ENCODE measurements at places on chromosomes 5 and 9.
A peak's percentile ranks its signal among the peaks of the same experiment; 100 is the strongest.

- DNase-seq: no peak
Measured at GRCh38 chr5:123209502-123210027, 120.5 kb downstream of the PRDM6 start.

DNA sequence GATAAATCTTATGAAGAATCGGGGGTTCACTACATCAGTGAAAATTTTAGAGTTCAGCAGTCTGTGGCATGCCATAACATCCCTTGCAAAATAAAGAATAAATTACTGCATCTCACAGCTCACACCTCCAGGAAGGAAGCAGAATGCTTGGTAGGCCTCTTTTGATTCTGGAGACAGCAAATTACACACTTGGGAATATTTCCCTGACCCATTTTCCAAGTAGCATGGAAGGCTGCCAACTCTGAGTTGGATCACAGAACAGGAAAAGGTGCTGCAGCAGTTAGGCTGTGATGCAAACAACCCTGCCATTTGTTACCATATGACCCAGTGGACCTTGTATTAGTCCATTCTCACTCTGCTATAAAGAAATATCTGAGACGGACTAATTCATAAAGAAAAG, 293.5 kb downstream of the ASTN2 start:
- DNase-seq: no peak

- DNase-seq: no peak
Measured at GRCh38 chr5:35890021-35891020, 33.6 kb downstream of the IL7R start.

GRCh38 chr9:131590449-131590848, 45.1 kb downstream of the PRRT1B start:
- DNase-seq: no peak

- DNase-seq: no peak
Measured at GRCh38 chr9:80945436-80945835, 743.9 kb downstream of the TLE1 start.

GRCh38 chr5:156585999-156586398, 259.0 kb downstream of the SGCD start:
- no peak for DNase-seq

- no peak for DNase-seq
Measured at GRCh38 chr9:13324988-13325387, 45.5 kb upstream of the MPDZ start.

DNA sequence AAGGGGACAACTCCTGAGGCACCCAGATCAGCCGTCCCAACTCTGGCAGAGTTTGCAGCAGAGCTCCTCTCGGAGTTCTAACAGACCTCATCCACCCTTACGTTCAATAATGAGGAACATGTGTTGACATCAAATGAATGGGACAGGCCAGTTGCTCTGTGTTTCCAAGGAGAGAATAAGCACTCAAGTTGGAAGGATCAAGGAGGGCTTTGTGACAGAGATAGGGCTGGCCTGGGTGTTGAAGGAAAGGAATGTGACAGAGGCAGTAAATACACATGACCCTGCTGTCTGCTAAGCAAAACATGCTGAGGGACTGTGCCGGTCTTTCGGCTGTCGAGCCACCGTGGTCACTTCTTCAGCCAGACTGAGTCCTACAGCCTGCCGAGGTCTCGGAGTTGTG, 48.2 kb downstream of the GPR107 start:
- no peak for DNase-seq

GRCh38 chr9:98572054-98572627, 136.6 kb downstream of the GABBR2 start:
- no peak for DNase-seq

DNA sequence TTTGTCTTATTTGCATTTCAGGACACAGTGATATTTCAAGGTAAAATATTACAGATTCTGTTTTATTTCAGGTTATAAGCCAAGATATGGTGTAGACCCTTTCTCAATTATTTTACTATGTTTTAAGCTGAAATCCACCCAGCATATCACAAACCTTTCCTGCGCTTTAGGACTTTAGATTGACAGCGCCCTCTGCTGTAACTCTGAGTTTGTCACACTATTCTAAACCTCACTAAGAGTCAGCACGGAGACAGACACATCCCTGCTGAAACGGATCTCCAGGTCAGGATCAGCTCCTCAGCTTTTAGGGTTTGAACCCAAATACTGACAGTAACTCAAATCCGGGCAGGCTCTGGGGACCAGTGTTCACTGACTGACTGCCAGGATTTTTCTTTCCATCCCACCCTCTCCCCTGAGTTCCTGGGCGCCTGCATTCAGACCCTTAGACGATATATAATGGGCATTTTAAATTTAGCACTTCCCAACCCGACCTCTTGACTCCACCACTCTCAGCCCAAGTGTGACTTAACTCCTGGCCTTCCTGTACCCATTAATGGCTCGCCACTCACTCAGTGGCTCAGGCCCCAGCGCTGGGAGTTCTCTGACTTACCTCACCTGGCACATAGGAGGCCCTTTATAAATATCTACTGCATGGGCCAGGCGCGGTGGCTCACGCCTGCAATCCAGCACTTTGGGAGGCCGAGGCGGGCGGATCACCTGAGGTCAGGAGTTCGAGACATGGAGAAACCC, 33.5 kb downstream of the TLX3 start:
- no peak for DNase-seq

GRCh38 chr9:136110082-136111061, 8.3 kb downstream of the TMEM250 start:
- no peak for DNase-seq

DNA sequence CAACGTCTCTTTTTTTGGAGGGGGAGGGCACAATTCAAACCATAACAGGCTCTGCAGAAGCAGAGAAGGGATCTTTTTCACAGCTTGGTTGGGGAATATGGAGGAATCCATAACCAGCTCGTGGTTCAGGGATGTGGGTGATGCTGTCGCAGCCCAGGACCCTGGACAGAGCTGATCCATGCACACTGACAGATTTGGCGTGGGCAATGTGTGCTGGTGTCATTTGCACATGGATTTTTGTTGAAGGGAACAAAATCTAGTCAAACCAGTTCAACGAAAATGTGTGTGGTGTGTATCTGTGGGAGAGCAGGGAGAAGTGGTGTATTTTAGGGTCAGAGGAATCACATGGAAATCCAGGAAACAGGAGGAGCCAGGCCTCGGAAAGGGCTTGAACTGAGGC, 4.2 kb downstream of the DOCK2 start:
- DNase-seq: no peak

- no peak for DNase-seq
Measured at GRCh38 chr9:73210886-73211666, 59.4 kb downstream of the ANXA1 start.

- DNase-seq: no peak
Measured at GRCh38 chr5:17042041-17042440, 106.0 kb upstream of the MYO10 start.

GRCh38 chr5:91343916-91344315, 39.2 kb downstream of the ARRDC3 start:
- DNase-seq: no peak

DNA sequence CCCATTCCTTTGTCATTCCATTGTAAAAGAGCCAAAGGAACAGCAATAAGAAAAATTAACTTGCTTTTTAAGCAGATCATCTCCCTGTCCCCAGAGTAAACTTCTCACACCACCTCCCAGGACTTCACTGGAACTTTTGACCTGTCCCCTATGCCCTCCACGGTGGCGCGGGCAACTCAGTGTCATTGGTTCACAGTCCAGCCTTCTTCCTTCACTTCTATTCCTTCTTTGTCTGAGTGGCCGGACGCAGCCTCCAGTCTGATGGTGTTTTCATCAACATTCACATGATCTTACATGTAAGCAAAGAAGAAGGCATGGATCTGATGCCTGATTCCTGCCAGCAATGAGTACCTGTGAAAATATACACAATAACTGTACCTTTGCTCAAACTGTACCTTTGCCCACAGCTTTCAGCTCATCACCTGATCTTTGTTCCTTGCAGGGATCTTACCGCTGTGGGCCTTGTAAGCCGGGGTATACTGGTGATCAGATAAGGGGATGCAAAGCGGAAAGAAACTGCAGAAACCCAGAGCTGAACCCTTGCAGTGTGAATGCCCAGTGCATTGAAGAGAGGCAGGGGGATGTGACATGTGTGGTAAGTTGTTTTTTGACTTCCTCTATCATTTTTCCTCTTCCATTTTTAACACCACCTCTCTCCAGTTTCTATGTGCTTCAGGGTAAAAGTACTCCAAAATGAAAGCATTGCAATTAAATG, 32.5 kb downstream of the THBS4 start:
- DNase-seq: no peak

DNA sequence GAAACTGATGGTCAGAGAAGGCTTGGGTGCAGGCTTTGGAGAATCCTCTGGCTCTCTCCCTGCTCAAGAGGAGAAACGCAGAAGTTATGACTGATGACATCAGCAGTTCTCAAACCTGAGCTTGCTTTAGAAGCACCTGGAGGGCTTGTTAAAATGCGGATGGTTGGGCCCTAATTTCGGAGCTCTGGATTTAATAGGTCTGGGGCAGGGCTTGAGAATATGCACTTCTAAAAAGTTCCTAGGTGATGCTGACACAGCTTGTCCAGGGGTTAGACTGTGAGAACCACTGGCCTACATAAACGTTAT, 26.4 kb downstream of the TBC1D2 start:
- DNase-seq: no peak

GRCh38 chr9:127168756-127169574, 46.5 kb upstream of the ANGPTL2 start:
- no peak for DNase-seq

- peak; percentile 87 for DNase-seq
Measured at GRCh38 chr5:132500931-132501628, 10.5 kb upstream of the IRF1 start.

DNA sequence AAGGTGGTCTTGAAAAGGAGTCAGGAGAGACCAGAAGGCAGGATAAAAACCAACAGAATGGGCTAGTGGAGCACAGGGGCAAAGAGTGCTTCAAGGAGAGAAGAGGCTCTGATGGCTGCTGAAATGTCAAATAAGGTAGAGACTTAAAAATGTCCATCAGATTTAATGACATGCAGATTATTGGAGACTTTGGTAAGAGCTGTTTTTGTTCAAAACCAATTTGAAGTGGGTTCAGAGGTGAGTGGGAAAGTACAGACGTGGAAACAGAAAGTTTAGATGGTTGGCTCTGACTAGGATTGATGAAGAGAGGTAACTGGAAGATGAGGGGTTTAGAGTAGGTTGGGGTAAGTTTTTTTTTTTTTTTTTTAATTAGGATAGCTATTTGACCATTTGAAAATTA, 14.1 kb downstream of the SLC25A46 start:
- no peak for DNase-seq

DNA sequence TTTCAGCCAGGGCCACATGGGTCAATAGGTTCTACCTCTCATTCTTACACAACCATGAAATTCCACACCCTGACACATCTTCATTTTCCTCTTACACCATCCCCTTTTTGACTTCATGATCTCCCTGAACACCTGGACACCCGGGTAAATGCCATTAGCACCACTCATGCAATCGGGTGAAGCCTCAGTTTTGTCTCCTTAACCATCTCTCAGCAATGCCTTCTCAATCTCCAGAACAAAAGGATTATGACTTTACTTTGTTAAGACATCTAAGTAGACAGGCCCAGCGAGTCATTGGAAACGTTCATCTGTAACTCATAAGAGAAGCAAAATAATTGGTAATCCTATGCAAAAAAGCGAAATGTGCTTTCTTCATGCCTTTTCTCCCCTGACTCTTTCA, 49.9 kb downstream of the ADAMTS12 start:
- no peak for DNase-seq

DNA sequence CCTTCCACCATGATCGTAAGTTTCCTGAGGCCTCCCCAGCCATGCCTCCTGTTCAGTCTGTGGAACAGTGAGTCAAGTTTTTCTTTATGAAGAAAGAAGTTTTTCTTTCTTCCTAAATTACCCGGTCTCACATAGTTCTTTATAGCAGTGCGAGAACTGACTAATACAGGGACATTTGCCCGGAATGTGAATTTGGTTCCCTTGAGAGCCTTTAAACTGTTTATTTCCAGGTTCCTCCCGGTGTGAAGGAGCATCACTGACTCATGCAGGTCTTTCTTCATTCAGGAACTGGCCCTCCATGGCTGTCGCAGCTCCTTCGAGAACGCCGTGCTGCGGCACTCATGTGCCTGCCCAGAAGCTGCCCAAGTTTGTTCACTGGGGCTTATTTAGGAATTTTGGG, 87.7 kb downstream of the PTCH1 start:
- no peak for DNase-seq

DNA sequence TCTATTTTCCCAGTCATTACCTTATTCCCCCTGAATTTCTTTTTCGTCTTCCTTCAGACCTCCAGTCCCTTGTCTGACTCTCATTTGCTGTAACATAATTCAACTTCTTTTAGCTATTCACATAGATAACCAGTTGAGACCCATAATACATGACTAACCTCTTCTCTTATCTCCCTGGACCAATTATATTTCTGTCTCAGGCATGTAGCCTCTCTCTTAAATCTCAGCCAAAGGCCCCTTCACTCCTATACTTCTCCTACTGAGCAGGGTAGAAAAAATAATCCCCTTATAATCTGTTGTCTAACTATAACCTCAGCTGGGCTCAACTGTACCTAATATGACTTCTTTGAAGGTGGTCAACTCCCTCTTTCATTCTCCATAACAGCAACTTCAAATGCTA, 20.9 kb downstream of the RANBP6 start:
- no peak for DNase-seq

GRCh38 chr9:32928145-32928763, 73.2 kb downstream of the APTX start:
- DNase-seq: no peak

DNA sequence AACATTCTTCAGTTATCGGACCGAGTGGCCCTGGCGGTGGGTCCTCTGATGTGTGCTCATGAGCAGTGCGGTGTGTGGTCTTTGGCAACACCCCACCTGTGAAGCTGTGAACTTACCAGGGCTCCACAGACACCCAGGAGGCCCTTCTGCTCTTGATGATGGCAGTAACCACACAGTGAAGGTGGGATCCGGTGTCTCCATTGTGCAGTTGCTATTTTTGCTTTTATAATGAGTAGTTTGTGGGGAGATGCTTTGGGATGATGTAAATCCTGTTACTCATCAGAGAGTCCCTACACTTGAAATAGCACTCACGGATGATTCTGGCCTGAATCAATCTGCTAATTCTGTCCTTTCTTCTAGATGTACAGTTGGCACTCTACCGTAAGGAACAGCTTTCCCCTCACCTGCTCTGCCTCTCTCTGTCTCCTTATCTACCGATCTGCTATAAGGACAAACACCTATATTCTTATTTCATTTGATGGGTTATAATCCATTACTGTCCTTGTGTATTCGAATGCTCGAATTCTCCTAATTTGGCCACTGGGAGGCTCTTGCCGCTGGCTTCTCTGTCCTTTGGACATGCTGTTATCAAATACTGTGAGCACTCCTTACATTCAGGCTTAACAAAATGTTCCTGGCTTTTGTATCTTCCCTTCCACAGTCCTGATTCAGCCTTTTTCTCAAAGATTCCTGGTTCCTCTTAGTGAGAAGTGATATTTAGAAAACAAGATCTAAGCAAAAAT, 20.2 kb downstream of the ATPSCKMT start:
- DNase-seq: no peak

- DNase-seq: no peak
Measured at GRCh38 chr5:9653811-9654210, 23.7 kb upstream of the TAS2R1 start.

GRCh38 chr5:172559004-172559932, 81.8 kb upstream of the NEURL1B start:
- DNase-seq: no peak

All from hematopoietic multipotent progenitor cell (in vitro differentiated cells).